ENCODE measurements at places on chromosomes 1 and 21.

DNA sequence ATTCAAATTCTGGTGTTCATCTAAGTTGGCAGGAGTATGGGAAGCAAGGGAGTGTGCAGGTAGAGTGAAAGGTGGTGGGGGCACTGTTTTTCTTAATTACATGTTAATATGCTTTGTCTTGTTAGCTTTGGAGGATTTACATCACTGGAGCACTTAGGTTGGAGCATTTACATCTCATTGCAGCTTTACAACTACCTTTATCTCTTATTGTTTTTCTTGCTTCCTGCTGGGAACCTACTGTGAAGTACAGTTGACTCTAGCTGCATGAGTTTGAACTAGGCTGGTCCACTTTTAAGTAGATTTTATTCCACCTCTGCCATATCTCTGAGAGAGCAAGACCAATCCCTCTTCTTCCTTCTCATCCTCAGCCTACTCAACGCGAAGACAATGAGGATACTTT, 554.8 kb upstream of the B3GALT2 start:
- DNase-seq = no peak

- no peak for DNase-seq
These were observed 16.1 kb downstream of the AKR1A1 start for GRCh38 chr1:45566722-45567121.

- no peak for DNase-seq
These were observed 32.6 kb downstream of the TNFRSF8 start for GRCh38 chr1:12095452-12096263.

- DNase-seq = no peak
These were observed 29.7 kb downstream of the SLC45A1 start for GRCh38 chr1:8347635-8348034.

- DNase-seq = no peak
These were observed 22.0 kb downstream of the FYB2 start for GRCh38 chr1:56797065-56797685.

GRCh38 chr1:98668733-98669132, 7.2 kb downstream of the SNX7 start:
- no peak for DNase-seq

DNA sequence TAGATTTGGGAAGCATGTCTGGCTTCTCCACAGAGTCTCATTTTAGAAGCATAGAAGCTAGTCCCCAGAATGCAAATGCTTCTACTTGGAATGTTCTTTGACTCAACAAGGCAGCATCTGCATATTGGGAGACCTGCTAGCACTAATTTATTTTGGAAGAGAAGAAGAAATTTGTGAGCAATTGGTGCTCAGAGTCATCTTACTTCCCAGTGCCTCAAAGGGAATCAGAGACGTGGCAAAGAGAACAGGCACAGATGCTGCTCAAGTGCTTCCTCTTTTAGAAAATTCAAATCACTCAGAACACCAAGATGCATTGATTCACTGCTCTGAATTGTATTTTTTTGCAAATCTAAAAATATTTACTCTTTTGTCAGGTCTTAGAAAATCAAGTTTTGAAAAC, 255.7 kb downstream of the BRINP2 start:
- no peak for DNase-seq

GRCh38 chr1:66696771-66697170, 55.5 kb upstream of the DYNLT5 start:
- DNase-seq = no peak

- no peak for DNase-seq
These were observed 5.1 kb upstream of the NES start for GRCh38 chr1:156682166-156682890.

DNA sequence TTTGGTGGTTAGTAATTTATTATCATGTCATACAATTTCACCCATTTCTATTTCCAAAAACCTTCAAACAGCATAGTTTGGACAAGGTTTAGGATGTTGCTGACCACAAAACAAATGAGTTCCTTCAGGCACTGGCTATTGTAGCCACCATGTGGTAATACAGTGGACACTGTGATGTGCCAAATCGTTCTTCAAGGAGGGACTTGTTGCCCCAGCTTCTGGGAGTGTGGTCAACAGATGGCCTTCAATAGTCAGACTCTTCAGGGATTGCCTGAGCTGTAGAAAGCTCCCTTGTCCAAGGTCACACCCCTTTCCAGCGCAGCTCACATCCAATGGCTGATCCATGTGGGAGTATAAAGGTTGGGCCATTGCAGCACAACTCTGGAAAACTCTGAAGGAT, 2.6 kb downstream of the PDE4B start:
- no peak for DNase-seq

DNA sequence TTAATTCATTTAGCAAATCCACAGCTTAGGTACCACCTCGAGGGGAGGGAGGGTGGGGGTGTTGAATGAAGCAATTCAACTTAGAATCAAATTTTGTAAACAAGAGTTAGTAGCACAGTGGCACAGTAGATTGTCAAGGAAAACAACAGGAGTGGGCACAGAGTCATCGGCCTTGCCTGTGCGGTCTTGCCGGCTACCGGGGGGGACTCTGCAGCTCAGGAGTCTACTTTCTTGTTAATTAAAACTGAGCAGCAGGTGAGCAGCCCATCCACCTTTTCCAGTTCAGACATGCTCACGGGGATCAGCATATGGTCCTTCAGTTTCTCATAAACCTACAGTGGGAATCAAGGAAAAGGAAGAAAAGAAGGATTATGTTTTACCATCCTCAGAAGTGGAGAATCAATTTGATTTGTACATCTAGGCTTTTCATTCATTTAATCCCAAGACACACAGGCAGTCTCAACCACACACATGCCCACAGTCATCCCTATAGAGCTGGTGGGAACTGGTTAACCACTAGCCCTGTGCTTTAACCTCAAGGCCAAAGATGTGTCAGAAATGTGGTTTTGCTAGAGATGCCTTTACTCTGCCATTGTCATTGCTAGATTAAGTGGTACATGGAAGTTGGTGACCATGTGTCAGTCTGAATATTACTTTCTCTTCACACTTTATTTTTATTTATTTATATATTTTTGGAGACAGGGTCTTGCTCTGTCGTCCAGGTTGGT, 45.0 kb upstream of the BCL10 start:
- DNase-seq = no peak

DNA sequence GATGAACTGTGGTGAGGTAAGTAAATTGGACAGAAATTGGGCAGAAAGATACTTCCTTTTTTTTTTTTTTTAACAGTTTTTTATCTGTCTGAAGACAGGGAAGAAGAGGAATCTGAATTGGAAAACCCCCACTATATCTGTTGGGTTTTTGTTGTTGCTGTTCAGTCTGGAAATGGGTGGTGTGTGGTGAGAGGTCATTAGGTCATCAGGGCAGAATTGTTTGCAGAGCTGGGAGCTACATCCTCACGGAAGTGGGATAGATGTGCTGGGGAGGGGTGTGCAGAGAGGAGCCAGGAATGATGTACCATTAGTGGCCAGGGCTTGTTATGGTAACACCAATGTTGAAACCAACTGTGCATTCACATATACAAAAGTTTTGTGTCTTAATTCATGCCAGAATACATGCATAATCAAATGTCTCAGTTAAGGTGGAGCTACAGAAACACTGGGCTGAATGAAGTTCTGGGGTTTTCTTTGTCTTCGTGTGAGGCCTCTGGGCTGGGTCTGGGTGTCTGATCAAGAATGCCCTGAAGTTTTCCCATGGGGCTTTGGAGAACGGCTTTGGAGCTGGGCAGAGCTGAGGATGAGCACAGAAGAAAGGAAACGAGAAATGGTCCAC, 12.4 kb downstream of the USP25 start:
- no peak for DNase-seq

- no peak for DNase-seq
These were observed 16.5 kb downstream of the RGL1 start for GRCh38 chr1:183821309-183821888.

DNA sequence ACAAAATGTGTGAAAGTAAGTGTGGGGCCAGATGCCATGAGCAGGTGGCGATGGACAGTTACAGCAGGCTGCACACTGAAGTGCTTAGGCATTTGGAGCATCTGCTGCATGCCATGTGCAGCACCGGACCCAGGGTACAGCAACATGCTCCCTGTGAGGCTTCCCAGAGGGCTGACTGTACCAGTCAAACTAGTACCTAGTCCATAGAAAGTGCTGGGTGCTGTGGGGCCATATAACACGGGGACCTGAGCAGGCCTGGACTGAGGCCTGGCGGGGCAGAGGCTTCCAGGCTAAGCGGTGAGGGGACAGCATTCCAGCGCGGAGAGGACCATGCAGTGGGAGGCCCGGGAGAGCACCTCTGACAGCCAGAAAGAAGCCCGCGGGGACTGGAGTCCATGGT, 29.9 kb upstream of the PKP1 start:
- DNase-seq = no peak

DNA sequence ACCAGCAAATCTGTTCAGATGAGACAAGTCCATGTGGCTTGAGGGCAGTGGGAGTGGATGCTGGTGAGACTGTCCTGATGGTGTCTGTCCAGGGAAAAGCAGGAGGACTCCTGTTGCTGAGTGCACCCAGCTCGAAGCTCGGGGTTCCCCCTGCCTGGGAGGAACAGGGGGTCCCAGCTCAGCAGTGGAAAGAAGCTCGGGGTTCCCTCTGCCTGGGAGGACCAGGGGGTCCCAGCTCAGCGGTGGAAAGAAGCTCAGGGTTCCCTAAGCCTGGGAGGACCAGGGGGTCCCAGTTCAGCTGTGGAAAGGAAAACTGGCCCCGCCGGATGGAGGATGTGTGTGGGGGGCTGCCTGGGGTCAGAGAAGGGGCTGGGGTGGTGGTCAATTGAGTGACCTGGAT, 39.1 kb downstream of the CRYAA start:
- no peak for DNase-seq

GRCh38 chr1:36675106-36675505, 192.4 kb upstream of the CSF3R start:
- DNase-seq = no peak

- DNase-seq = no peak
These were observed 29.7 kb downstream of the LRP8 start for GRCh38 chr1:53298045-53298637.

GRCh38 chr1:157412308-157412707, 140.0 kb downstream of the FCRL5 start:
- DNase-seq = no peak

DNA sequence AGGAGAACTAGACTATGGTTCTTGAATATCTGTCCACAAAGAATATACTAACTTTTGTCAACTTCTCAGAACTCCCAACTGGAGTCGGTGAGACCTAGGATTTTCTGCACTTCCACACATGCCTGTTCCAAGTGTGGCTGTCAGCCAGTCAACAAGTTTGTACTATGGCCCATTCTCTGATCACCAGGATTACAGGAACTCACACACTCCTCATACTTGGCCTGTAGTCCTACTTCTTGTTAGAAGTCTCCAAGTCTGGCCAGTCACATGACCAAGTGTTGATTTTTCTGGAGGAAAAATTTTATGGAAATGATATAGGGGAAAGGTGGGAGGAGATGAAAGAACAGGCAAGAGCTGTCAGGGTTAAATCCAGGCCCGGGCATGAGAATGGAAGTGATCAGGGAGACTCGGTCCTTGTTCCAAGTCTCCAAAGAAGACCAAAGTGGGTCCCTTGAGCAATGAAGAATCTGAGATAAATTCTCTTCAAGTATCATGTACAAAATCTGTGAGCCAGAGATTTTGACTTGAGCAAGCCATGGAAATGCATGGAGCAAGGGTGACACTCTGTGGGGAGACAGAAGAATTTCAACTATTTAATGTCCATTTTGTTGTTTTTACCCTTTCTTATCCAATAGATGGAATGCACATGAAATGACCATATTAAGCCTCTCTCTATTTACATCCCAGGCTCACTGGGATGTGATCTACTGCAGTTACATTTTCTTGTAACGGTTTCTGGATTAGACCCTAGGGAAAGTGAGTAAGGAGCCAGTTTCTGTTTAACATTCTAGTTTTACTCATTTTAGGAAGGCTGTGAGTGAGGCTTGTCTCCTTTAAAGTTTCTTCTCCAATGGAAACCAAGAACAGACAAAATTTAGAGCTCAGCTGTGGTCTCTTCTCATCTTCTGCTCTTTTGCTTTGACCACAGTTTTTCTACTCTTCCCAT, 320.9 kb downstream of the ASTN1 start:
- DNase-seq = no peak

GRCh38 chr1:214848101-214848500, 234.4 kb upstream of the KCNK2 start:
- no peak for DNase-seq

- no peak for DNase-seq
These were observed 42.9 kb upstream of the IFFO2 start for GRCh38 chr1:18999359-18999758.

GRCh38 chr1:244409701-244410100, 42.0 kb downstream of the ADSS2 start:
- DNase-seq = no peak

DNA sequence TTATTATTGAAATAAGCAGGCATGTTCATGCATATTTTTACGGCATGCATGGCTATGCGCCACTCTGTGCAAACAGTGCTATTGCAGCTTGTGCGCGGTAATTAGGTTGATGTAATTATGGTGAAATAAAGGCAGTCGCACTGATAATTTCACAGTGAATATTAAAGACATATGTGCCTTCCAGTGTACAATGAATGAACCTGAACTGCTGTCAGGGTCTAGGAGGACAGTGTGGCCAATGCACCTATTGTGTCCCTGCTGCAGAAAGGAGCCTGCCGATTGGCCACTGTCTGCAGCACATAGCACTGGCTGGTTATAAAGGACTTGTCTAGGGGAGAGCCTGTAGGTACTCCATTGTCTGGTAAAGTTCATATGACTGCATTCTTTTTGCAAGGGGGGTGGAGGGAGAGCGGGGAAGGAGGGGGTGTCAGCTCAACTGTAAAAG, 340.4 kb downstream of the USP25 start:
- DNase-seq = no peak

GRCh38 chr21:38443110-38443509, 55.2 kb downstream of the ERG start:
- DNase-seq = no peak

- no peak for DNase-seq
These were observed 86.1 kb downstream of the PTGER3 start for GRCh38 chr1:70961374-70961975.

DNA sequence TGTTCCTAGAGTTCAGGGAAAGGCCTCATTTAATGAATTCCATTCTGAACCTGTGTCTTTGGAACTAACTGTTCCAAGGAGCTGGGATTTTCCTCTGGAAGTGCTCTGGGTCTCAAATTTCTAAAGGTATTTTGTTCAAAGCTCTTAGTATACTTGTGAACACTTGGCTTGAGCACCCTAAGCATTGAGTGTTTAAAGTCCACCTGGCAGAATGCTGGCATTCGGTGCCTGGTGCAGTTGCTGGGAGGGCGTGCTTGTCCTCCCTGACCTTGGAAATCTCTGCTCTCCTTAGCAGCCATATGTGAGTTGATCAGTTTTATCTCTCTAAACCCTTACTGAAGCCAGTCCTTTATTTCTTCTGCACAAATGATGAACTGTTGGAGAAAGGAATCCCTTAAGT, 3.0 kb downstream of the MTARC2 start:
- no peak for DNase-seq

- no peak for DNase-seq
These were observed 3.5 kb upstream of the TMEM52 start for GRCh38 chr1:1922702-1922955.

DNA sequence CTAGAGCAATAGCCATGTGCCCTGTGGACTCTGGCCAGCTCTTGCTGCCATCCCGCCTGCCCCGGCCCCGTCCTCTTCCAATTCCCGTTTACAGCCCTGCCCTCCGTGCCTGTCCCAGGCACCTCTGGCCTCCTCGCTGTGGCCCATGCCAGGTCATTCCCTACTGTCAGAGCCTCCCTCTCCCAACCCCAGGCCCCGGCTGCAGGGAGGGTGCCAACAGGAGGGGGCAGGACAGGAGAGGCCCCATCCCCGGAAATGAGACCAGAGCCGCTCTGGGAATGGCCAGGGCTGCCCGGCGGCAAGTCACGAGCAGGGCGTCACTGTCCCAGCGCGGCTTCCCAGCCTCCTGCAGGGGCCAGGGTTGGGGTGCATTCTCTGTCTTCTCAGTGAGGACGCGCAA, 23.5 kb upstream of the TSPEAR start:
- no peak for DNase-seq

- DNase-seq = no peak
These were observed 62.8 kb downstream of the TOR3A start for GRCh38 chr1:179144626-179145025.
